Retina (tissue), 1 donor: ENCODE measurements at places on chromosomes 7 and 10.

DNA sequence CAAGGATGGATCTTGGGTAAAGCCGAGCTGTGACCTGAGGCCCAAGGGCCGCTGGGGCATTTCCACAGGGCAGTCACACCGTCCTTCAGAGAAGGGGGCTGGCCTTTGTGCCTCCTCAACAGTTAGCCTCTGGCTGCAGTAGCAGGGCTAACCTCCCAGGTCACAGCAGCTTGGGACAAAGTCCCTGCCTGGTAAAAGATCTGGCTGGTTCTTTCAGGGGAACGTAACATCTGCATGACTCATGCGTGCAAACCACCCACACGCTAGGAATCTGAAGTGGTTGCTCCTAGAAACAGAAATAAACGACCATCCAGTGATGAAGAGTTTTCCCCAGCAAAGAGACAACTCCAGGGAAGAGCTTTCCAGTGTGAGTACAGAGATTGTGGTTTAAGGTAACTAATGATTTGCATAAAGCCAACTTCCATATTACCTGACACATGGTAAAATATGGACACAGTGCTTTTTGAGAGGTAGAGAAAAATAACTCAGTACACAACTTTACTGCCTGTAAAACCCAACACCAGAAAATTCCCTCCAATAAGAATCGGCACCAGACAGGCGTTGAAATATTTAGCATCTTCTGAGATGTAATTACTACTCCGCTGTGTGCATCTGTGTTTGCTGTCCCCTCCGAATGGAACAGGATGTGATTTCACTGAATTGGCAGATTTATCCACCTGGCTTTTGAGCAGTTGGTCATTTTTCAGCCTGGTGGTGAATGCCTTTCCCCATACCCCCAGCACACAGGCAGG lies 84.9 kb upstream of the ADRB1 start:
- no peak for DNase-seq

GRCh38 chr7:122643250-122643649 lies 55.7 kb downstream of the RNF133 start:
- DNase-seq: no peak

DNA sequence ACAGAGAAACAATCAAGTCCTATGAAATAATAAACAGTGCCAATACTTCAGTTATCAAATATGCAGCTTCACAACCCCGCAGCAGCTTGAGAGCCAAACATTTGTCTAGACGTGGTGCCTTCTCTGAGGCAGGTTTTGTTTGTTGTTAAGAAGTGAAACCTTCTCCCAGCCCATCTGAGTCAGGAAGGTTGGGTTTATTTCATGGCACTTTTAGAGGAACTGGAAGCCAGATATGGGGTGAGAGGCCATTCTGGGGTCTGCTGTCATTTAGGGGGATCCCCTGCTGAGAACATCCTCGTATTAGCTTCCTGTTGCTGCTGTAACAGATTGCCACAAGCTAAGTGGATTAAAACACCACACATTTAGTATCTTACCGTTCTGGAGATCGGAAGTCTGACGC lies 113.6 kb downstream of the GRK5 start:
- DNase-seq: no peak

DNA sequence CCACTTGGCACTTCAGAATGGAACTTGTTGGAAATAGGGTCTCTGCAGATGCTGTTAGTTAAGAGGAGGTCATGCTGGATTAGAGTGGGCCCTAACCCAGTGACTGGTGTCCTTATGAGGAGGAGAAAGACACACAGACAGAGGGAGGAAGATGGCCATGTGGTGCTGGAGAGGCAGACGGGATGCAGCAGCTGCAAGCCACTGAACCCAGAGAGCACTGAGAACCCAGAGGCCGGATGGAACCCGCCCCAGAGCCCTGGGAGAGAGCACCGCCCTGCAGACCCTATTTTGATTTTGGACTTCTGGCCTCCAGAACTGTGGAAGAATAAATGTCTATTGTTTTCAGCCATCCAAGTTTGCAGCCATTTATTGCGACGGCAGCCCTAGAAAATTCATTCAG lies 58.0 kb upstream of the EBF3 start:
- DNase-seq: no peak

- DNase-seq: no peak
These were observed 103.7 kb downstream of the CXCL12 start for GRCh38 chr10:44281089-44281613.

DNA sequence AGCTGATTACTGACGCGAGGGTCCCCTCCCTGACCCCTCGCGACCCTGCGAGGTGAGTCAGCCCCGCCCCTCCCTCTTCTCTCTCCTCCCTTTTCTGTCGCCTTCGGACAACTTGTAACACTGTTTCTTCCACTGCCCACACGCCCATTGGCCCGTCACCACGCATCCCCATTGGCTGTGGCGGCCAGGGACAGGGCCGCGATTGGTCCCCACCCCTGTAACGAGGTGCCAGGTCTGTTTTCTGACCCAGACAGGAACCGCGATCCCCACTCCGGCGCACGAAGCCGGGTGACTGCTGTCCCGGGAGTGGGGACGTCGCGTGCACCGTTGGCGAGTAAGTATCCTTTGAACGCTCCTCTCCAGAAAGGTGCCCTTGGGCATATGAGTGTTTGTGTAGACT lies at the start of gene STRA8:
STRA8 (plus strand) TSS at position 269 of the 400 bp plus-strand sequence. CDS start 6,687 bp downstream, outside the sequence.
- DNase-seq: no peak

- peak; percentile 54 for DNase-seq
These were observed 59.6 kb downstream of the ADRB1 start for GRCh38 chr10:114103284-114103683.

DNA sequence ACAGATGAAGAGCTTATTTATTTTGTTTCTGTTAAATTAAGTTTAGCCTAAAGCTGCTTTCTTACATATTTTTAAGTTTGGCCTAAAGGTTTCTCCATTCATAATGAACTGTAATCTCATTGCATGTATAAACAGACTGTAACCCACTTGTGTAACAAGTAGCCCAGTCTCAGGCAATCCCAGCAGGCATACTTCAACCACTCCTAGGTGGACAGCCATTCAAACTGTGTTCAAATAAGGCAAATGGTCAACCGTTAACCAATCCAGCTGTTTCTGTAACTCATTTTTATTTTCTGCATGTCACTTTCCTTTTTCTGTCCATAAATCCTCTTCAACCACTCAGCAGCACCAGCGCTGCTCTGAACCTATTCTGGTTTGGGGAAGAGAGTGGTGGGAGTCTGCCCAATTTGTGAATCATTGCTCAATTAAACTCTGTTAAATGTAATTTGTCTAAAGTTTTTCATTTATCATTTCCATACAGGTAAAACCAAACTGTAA lies 35.9 kb downstream of the PHYHIPL start:
- no peak for DNase-seq

GRCh38 chr10:78765726-78766335 lies 302.9 kb upstream of the ZMIZ1 start:
- no peak for DNase-seq

DNA sequence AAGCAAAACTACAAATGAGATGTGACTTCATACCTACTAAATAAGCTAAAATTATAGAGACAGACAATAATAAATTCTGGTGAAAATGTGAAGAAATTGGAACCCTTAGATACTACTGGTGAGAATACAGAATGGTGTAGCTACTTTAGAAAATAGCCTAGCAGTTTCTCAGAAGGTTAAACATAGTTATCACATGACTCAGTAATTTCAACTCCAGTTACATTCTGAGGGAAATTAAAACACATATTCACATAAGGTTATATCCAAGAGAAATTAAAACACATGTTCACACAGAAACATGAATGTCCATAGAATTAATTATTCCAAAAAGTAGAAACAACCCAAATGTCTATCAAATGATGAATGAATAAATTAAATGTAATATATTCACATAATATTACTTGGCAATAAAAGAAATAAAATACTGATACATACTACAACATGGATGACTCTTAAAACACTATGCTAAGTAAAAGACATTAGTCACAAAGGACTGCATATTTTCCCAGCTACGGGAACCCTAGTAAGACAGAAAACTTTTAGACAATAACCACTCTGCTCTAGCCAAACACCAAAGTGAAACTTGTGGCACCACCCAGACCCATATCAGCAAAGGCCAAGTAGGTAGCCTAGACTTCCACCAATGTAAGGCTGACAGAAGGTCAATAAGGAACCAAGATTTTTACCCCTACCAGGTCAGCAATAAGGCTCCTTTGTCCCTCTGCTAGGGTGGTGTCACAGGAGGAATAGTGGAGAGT lies 25.1 kb downstream of the SLC25A40 start:
- DNase-seq: no peak

GRCh38 chr7:156614434-156615264 lies 25.9 kb upstream of the RNF32 start:
- no peak for DNase-seq

DNA sequence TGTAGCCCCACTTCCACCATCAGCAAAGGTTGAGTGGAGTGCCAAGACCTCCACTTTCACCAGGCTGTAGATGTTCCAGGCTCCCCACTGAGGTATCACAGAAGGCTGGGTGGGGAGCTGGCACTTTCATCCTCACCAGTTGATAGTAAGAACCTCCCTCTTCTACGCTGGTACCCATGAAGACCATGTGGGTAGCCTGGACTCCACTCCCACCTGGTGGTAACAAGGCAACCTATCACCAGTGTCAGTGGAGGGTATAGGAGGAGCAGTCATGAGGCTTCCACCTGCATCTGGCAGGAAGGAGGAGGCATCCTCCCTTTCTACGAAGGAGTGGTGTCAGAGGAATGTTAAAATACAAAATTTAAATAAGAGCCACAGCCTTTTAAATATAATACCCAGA lies 4.4 kb downstream of the SMIM30 start:
- DNase-seq: no peak

DNA sequence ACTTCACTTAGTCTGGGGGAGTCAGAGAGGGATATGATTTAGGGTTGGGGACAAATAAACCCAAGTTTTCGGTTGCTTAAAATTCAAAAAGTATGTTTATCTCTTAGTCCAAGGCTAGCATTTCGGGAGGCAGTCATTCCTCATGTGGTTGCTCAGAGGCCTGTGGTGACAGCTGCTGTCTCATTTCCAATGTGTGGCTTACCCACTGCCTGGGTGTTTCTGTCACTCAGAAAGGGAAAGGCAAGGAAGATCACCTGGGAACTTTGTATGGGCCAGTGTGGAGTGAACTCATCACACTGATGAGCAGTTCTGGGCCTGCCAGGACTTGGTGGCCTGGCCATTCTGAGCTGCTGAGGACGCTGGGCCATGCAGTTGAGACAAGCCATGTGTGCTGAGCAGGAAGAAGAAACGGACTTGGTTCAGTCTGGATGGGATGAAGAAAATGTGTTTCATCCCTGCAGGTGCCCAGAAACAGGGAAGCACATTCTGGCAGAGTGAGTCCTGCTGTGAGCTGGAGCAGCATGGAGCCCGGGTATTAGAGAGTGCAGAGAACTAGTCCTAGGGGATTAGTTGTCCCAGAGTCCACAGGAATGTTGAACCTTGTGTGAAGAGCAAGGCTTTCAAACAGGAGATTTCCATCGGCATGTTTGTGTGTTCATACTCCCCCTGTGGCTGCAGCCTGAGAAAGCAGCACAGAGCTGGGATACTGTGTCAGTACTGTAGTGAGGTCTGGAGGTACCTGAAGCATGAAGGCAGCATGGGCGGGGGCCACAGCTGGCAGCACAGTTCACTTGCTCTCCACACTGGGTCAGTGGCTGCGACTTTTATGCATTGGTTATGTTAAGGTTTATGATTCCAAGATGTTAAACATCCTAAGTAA lies 211.1 kb upstream of the IGFBP3 start:
- DNase-seq: no peak

DNA sequence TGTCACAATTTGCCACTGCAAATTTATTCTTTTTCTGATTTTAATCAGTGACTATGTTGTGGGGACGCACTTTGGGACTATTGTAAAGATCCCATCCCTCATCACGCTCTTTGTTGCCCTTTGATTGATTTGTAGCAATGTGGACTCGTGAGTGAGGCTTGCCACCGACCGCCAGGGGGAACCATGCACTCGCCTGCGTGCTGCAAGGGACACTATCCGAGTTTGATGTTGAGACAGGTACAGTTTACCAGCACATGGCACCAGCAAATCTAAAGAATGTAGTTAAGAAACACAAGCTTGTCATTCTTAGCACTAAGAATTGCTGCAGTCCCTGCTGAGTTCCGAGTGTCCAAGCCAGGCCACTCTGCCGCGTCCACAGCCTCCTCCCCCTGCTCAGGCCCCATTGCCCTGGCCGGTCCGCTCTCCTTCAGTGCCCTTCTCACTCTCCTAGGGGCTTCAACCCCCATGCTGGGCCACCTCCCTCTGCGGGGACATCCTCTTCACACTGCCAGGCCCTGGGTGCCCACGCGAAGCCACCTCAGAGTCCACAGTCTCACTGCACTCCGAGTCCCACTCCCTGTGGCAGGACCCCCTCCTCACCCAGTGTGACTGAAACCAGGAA lies 2.0 kb upstream of the SFTPA2 start:
- peak; percentile 79 for DNase-seq

DNA sequence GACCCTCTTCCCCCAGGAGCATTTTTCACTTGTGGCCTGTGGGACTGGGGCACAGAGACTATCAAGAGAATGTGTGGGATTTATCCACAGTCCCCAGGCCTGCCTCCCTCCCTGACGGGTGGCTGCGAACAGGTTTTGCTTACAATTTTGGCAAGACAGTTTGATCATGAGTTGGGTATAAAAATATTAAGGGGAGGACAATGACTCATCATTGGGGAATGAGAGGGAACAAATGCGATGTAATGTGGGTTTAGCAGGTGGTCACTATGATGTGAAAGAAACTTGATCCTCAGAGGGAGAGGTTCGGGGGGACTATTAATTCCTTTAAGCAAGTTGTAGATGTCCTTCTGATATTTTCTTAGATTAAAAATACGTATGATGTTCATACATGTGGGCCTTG lies 52.2 kb downstream of the EMX2 start:
- no peak for DNase-seq

- DNase-seq: no peak
These were observed 118.7 kb upstream of the SEC61G start for GRCh38 chr7:54877683-54878082.

DNA sequence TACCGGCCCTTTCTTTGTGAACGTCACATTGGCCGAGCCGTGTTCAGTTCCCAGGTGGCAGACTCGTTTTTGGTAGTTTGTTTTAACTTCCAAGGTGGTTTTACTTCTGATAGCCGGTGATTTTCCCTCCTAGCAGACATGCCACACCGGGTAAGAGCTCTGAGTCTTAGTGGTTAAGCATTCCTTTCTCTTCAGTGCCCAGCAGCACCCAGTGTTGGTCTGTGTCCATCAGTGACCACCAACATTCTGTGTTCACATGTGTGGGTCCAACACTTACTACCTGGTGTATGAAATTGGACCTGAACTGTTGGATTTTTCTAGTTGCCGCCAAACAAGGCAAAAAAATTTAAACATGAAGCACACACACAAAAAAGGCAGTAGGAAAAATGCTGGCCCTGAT lies 9.9 kb upstream of the CSGALNACT2 start:
- no peak for DNase-seq

DNA sequence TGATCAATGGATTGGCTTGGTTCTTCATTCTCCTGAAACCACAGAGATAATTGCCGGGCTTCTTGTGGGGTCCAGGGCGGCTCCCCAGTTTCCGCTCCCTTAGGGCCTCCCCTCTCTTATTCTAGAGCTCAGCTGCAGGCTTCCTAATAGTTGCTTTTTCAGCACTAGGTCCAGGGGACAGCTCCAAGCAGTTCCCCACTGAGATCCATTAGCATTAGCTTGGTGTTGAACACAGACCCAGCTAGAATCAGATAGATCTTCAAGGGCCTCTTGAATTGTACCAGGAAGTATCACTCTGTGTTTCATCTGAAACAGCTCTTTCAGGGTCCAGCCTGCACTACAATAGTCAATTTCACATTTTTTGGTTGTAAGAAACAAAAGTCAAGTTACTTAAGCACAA lies 238.7 kb downstream of the SEC23IP start:
- peak; percentile 40 for DNase-seq
